ENCODE measurements at places on chromosomes 5 and 9.
A peak's percentile ranks its signal among the peaks of the same experiment; 100 is the strongest.

DNA sequence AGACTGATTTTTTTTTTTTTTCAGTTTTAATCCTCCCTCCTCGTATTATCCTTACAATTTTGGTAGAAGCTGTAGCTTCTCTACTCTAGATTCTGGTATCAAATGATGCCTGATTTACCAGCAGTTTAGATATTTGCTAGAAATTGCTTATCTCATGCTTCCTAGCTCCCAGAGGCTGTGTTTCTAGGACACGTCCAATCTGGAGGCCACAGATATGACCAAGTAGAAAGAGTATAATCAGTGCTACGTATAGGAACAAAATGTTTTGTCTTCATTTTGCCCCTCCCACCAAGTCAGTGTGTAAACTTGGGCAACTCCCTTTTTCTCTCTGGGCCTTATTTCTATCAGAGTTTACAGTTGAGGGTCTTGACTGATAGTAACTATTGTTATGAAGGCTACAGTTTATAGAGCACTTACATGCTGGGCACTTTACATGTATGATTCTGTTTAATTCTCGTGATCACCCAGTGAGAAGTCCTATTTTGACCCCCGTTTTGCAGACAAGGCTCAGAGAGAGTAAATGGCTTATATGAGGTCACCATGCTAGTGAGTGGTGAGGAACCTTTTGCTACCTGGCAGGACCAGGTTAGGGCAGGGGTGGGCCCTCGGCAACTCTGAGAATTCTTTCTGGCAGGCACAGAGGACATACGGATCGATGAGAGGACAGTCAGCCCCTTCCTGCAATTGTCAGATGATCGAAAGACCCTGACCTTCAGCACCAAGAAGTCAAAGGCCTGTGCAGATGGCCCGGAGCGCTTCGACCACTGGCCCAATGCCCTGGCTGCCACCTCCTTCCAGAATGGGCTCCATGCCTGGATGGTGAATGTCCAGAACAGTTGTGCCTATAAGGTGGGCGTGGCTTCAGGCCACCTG, 7.6 kb downstream of the HDHD3 start:
- no peak for DNase-seq
- no peaks in the 10 kb centered on the region for H3K27me3 ChIP-seq
- H3K27ac ChIP-seq = no peak overlapping the region
- peaks cover 8% of the 10 kb centered on the region for H3K36me3 ChIP-seq

DNA sequence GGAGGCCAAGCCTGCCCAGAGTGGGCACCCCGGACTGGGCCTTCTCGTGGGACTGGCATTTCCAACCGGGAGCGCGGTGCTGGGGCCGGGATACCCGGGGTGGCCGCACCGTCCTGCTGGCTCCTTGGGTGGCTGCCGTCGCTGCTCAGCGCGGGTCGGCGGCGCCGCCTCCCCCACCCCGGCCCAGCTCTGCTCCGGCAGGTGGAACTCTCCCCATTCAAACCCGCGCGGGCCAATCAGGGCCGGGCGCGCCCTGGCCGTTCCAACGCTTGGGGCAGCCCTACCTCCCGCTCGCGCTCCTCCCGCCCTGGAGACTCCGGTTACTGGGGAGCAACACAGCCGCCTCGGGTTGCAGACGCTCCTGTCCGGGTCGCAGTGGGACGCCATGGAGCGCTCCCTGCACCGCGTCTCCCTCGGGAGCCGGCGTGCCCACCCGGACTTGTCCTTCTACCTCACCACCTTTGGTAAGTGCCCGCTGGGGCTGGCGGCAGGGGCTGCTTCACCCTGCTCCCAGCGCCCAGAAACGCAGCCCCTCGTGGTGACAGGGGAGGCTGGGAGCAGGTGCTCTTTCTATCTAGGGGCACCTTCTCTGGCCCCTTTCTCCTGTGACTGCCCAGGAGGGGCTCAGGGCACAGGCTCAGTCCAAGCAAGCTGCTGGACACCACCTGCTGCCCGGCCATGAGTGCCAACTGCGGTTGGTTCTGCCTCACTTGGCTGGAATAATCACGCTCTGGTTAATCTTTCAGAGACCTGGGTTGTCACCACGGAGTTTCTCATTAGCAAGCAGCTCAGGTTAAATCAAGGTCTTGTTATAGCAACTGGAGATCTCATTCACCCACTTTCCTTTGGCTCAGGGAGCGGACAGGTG, at the start of gene RGS3:
Gene RGS3, plus strand, starts transcription at position 310 of the 868 bp plus-strand sequence. Its CDS starts 76 bp downstream, at position 386.
- H3K4me3 ChIP-seq = peak within 1 kb of the TSS; percentile 79
- no peak within 1 kb of the TSS for H3K27ac ChIP-seq
- H3K36me3 ChIP-seq = no peaks in the 10 kb centered on the region
- H3K27me3 ChIP-seq = no peaks in the 10 kb centered on the region
- peaks cover 14% of the 10 kb centered on the region for H3K4me1 ChIP-seq
- DNase-seq = peak; percentile 72

GRCh38 chr5:66969963-66970362, 226.6 kb downstream of the CD180 start:
- no peak overlapping the region for H3K4me3 ChIP-seq
- H3K27ac ChIP-seq = no peak overlapping the region
- no peaks in the 10 kb centered on the region for H3K36me3 ChIP-seq
- no peaks in the 10 kb centered on the region for H3K27me3 ChIP-seq
- peaks cover 16% of the 10 kb centered on the region for H3K4me1 ChIP-seq
- DNase-seq = no peak

GRCh38 chr5:181194489-181195248, 10.3 kb downstream of the TRIM7 start:
- peaks cover 17% of the 10 kb centered on the region for H3K27me3 ChIP-seq
- no peak overlapping the region for H3K4me3 ChIP-seq
- no peak overlapping the region for H3K27ac ChIP-seq
- DNase-seq = no peak
- peaks cover 20% of the 10 kb centered on the region for H3K4me1 ChIP-seq

- H3K36me3 ChIP-seq = no peaks in the 10 kb centered on the region
- no peak overlapping the region for H3K27ac ChIP-seq
- H3K4me1 ChIP-seq = no peaks in the 10 kb centered on the region
- H3K4me3 ChIP-seq = no peak overlapping the region
- no peak for DNase-seq
- peaks cover 17% of the 10 kb centered on the region for H3K27me3 ChIP-seq
Observed at GRCh38 chr9:974996-975739, 1.3 kb upstream of the DMRT3 start.

DNA sequence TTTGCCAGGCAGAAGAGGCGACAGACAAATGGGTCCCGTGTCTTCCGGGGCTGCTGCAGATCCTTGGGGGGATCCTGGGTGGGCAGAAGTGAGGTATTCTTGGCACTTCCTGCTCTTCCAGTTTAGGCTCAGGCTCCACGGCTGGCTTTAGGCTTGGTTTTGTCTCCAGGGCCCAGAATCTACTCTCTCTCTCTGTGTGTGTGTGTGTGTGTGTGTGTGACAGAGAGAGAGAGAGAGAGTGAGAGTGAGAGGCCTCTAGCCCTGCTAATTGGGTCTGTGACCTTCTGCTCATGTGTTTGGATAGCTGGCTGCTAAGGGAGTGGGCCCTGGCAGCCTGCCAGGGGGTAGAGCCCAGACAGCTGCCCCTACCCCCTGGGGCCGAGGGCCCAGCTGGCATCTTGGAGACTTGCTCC, 39.3 kb downstream of the CRB2 start:
- H3K27ac ChIP-seq = no peak overlapping the region
- no peaks in the 10 kb centered on the region for H3K27me3 ChIP-seq
- no peak overlapping the region for H3K4me3 ChIP-seq
- DNase-seq = no peak
- H3K36me3 ChIP-seq = no peaks in the 10 kb centered on the region
- H3K4me1 ChIP-seq = peaks cover 11% of the 10 kb centered on the region

DNA sequence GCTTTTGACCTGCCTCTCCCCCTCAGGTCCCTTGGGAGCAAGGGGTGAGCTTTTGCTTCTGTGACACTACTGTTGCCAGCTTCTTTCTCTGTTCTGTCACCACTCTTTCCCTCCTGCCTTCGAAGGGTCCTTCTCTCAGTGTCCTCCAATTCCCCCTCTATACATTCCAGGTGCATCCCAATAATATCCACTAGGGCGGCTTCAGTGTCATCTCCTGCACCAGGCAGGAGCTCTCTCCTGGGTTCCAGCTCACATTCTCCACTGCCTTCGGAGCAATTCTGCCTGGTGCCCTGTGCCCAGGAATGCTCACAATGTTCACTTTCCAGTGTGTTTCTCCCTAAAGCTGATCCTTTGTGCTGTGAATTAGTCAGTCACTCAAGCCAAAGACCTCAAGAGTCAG, 83.9 kb upstream of the CXCL14 start:
- H3K4me3 ChIP-seq = no peak overlapping the region
- DNase-seq = no peak
- H3K4me1 ChIP-seq = peaks cover 4% of the 10 kb centered on the region
- H3K36me3 ChIP-seq = no peaks in the 10 kb centered on the region

DNA sequence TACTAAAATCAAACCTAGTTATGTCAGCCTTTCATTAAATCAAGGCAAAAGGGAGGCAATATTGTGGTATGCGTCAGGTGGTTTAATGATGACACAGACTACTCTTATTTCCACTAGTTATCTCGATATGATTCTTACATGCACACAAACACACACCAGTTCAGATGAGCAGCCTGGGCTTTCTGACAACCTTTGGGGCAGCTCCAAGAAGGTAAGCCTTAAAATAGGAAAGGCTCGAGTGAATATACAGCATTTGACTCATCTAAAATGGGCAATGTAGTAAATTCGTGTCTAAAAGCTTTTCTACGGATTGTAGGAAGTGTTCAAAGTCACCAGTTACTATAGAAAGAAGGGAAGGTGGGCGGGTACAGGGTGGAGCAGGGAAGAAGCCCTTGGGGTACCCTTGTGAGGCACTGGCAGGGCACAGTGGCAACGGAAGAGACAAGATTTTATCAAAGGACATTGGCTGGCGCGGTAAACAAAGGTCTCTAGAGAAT, 1.9 kb downstream of the ANKH start:
- no peaks in the 10 kb centered on the region for H3K36me3 ChIP-seq
- peaks cover 8% of the 10 kb centered on the region for H3K27me3 ChIP-seq
- no peak for DNase-seq
- H3K4me1 ChIP-seq = no peaks in the 10 kb centered on the region
- H3K27ac ChIP-seq = no peak overlapping the region

DNA sequence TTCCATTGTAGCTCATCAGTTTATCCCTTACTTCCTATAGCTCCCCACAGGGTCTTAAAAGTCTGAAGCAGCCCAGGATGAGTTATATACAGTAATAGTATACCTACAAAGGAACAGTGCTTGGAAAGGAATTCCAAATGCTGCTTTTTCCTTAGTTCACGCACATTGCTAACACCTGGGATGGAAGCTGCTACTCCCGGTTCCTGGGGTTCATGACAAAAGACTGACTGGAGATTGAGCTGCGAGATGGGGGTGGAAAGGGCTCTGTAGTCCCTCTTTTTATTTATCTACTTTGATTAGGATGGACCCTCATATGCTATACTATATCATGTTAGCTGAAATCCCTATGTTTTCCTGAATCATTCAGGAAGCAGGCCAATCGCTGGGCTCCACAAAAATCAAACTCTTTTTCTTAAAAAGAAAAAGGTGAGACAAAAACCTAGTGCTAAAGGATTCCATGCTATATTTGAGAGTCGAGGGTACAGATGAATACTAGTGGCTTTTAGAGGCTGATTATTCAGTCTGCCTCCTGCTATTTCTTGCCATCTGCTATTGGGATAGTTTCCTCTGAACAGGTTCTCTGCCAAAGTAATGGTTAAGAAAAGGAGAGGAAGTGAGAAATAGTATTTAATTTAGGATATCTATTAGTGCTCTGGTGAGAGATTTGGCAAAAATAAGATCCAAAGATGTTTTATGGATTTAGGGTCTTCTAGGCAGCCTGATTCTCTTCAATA, 81.2 kb downstream of the MRPS27 start:
- peaks cover 30% of the 10 kb centered on the region for H3K36me3 ChIP-seq
- H3K4me1 ChIP-seq = peaks cover 21% of the 10 kb centered on the region
- no peaks in the 10 kb centered on the region for H3K27me3 ChIP-seq
- DNase-seq = no peak
- no peak overlapping the region for H3K4me3 ChIP-seq
- H3K27ac ChIP-seq = no peak overlapping the region

GRCh38 chr9:94654165-94654894, 15.0 kb upstream of the FBP1 start:
- no peak for DNase-seq
- H3K4me3 ChIP-seq = no peak overlapping the region
- H3K27ac ChIP-seq = no peak overlapping the region
- H3K36me3 ChIP-seq = no peaks in the 10 kb centered on the region

DNA sequence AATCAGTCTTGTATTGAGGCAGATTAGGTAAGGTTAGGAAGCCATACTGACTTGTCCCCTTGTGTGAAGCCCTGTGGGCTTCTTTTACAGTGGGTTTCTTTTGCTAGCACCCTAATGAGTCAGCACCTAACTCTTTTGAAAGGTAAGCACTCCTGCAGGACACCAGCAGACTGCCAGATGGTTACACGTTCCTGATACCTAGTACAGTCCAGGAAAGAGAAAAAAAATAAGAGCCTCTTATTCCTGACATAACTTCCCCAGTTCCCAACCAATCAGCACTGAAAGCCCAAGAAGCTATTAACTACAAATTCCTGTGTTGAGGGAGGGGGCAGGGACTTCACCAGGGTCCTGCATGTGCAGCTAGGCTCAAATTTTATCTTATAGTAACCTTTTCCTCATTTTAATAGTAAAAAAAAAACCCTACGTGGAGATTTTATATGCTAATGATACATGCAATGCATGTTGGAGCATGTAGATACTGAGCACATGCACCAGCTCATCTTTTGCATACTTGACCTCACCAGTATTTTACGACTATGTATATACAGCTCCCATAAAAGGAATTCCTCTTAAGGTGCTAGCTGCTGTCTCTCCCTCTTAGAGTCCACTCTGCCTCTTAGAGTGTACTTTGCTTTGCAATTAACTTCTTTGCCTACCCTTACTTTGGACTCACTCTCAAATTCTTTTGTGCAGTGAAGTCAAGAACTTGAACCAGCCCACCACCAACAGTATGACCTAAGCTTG, 84.7 kb upstream of the RORB start:
- H3K27ac ChIP-seq = no peak overlapping the region
- H3K36me3 ChIP-seq = no peaks in the 10 kb centered on the region
- H3K27me3 ChIP-seq = no peaks in the 10 kb centered on the region
- no peak for DNase-seq

DNA sequence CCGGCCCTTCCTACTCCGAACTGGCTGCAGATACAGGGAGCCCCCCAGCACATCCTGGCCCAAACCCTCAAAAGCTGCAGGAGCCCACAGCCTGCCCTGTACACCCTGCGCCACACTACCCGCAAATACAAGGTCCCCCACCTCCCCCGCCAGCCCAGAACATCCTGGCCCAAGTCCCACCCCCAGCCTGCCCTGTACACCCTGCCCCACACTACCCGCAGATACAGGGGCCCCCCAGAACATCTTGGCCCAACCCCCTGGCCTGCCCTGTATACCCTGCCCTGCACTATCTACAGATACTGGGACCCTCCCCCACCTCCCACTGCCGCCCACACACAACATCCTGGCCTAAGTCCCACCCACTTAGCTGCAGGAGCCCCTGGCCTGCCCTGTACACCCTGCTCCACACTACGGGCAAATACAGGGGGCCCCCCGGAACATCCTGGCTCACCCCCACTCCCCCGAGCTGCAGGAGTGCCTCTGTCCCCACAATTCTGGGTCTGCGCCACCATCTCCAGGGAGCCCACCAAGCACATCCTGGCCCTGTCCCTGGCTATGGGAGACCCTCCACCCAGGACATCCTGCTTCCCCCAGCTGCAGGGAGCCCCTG, 8.3 kb downstream of the LPCAT1 start:
- peaks cover 26% of the 10 kb centered on the region for H3K4me1 ChIP-seq
- DNase-seq = no peak
- H3K27ac ChIP-seq = no peak overlapping the region
- no peaks in the 10 kb centered on the region for H3K27me3 ChIP-seq
- peaks cover 79% of the 10 kb centered on the region for H3K36me3 ChIP-seq
